ENCODE measurements at places on chromosomes 7 and 10.

DNA sequence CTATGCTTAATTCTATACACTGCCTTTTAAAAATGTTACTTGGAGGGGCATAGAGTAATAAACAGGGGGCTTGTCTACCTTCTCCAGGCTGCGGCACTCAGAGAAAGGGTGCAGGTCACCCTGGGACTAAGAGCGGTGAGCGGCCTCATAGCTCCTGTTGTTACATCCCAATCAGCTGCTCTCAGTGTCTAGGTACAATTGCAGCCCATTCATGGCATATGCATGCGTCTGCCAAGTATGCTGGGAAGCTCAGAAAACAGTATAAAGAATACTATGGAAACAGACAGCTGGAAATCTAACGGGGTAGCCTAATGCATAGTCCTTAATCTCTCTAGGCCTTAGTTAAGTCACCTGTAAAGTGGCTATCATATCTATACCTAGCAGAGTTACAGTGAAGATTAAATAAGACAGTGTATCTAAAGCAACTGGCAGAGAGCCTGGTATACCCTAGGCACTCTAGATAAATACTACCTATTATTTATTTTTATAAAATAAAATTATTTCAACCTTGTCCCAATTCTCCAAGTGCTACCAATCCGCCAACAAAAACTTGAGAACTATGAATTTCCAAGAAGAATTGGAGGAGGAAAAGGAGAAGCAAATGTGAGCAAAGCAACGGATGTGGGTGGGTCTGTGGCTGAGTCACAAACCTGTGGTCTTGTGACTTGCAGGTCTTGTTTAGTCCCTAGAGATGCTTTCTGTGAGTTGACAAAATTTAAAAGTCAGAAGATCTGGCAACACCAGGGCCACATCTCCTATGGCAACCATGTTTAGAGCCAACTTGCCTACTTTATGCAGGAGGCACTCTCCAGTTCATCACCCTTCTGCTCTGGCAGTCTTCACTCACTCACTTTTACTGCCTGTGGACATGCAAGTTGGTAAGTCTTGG, 183.0 kb downstream of the RAPGEF5 start:
- no peak for DNase-seq

DNA sequence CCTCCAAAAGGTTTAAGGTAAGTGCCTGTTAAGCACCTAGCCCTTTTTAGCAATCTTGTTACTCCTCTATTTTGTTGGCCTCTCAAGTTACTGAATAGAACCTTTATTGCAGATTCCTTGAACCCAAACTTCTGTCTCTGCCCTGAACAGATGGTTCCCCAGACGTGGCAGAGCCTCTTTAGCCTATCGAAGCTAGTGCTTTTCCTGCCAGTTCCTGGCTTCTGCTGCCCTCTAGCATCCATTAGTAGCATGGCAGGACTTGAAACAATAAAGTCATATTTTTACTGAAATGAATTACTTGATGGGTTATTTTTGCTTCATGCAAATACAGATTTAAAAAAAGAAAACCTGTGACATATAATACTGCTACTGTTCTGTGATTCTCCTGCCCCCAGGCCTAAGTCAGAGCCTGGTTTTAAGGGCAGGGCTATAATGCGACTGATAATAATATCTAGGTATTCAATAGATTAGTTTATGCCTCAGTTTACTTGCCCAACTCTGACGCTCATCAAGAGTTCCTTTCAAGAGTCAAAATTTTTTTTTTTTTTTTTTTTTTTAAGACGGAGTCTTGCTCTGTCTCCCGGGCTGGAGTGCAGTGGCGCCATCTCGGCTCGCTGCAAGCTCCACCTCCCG, 84.3 kb upstream of the PHF14 start:
- DNase-seq: peak; percentile 44

DNA sequence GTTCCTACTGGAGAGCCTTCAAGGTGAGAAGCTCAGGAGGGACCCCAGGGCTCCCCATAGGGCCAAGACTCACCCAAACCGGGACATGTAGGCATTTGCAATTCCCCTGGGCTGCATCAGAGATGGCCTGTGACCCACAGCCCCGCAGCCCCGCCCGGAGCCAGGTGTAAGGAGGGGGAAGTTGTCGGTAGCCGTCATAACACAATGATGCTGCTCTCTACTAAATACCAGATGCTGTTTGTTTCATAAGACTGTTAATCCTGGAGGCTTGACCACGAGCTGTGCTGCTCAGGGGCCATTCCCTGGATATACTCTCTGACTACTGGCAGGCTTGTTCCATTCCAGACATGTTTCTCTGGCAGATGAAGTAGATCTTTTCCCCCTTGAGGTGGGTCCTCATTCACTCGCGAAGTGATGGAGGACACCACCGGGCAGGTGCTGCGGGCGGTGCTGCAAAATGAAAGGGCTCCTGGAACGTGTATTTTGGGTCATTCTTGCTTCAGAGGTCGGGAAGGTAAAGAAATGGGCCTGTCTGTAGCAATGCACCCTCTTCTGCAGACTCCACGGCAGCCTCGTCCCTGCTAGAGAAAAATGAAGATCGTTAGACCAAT, 61.1 kb downstream of the MKI67 start:
- DNase-seq: no peak

- DNase-seq: no peak
Observed at GRCh38 chr10:99768556-99768955, 13.9 kb upstream of the ABCC2 start.

DNA sequence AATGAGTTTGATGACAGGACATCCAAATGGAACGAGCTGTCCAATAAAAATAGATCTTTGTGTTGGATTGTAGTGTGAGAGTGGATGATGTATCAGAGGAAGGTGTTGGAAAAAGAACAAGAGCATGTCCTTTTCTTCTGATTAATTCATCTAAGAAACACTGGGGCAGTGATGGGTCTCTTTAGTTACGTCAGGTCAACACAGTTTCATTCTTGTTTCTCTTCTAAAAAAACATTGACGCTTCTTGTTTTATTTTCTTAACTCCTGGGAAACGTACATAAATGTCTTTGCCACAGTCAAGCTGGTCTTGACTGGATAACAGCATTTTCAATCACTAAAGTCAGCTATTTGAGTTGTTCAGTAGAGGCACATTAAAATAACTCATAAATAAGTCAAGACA, 67.0 kb downstream of the PPP1R9A start:
- no peak for DNase-seq

DNA sequence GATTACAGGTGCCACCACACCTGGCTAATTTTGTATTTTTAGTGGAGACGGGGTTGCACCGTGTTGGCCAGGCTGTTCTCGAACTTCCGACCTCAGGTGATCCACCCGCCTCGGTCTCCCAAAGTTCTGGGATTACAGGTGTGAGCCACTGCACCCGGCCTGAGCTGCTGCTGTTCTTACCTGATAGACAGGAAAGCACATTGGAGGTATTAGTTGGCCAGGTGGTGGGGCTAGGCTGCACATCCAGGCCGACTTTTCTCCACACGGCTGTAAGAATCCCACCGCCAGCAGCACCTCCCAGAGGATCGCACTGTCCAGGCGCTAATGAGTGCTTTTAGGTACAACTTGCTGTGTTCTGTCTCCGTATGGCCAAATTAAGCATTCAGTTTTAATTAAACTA, 112.6 kb downstream of the WDR37 start:
- no peak for DNase-seq

DNA sequence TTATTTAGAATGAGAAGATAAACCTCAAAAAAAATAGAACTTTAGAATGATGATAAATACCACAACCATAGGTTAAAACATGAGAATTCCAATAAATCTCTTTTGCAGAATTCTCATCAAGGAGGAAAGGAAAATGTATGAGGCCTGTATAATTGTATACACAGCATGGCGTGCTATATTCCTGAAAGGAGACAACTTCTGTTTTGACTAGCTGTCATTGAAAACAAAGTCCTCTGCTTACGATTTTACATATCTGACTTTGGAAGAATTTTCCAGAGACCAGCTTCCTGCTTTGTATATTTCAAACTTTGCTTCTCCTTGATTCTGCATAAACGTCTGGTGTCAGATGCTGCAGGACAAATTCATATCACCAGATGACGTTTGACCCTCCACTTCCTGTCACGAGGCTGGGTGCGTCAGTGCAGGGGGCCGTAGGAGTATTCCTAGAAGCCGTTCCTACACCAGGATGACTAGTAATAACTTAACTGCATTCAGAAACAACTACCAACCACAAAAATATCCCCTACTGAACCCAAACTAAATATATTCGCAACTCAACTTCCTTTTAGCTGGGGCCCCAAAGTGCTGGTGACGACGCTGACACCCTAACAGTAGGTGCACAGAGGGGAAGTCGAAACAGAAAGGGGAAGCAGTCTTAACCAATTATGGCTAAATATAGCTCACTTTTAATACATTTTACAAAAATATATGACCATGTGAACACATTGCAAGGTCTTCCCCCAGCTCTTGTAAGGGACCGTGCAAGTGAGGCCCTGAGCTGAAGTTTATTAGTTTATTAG, 178.6 kb upstream of the INHBA start:
- DNase-seq: peak; percentile 15

GRCh38 chr7:43750016-43750887, 8.2 kb upstream of the BLVRA start:
- no peak for DNase-seq

GRCh38 chr10:5033061-5033778, 29.6 kb upstream of the AKR1C2 start:
- DNase-seq: no peak

DNA sequence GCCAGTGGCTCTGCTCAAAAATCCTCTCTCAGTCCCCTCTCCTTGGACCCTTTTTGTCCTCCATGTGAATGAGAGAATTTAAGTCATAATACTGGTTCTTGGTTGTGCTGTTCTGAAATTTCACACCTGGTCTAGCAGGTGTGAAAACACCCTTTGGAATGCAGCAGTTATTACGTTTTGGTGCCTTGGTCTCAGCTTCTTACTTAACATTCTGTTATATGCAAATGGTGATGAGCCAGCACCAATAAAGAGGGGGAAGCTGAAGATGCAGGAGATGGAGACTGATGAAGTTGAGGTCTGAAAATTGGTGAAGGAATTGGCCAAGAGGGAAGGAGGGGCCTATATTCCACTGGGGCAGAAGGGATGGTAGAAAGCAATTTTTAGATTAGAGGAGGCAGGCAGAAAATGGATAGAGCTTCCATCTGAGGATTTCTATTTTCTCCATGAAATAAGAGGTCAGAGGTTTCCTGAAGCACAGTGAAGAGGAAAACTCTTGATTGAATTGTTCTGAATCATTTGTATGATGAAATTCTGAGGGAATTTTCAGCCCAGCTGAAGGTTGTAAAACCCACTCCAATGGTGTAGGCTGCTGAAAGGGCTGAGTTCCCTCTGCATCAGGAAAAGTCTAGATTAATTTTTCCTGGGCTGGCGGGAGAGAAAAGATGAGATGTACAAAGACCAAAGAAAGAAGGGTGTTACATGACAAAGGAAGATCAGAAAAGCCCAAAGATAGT, 94.0 kb upstream of the FAM180A start:
- DNase-seq: no peak

DNA sequence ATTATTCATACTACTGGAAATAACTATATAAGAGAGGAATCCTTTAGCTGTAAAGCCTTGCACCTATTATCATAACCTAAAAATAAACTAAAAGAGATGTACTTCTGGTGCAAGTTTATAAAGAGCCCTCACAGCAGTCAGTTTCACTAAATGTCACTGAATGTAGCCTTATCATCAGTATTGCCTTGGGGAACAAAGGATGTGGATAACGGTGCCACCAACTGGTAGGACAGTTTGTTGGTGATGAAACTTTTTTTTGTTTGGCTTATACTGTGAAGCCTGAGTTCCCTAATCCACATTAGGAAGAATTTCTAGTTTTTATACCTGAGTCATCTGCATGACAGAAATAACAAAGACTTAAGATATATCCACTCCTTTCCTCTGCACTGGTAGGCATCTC, 117.9 kb upstream of the COL1A2 start:
- DNase-seq: no peak

DNA sequence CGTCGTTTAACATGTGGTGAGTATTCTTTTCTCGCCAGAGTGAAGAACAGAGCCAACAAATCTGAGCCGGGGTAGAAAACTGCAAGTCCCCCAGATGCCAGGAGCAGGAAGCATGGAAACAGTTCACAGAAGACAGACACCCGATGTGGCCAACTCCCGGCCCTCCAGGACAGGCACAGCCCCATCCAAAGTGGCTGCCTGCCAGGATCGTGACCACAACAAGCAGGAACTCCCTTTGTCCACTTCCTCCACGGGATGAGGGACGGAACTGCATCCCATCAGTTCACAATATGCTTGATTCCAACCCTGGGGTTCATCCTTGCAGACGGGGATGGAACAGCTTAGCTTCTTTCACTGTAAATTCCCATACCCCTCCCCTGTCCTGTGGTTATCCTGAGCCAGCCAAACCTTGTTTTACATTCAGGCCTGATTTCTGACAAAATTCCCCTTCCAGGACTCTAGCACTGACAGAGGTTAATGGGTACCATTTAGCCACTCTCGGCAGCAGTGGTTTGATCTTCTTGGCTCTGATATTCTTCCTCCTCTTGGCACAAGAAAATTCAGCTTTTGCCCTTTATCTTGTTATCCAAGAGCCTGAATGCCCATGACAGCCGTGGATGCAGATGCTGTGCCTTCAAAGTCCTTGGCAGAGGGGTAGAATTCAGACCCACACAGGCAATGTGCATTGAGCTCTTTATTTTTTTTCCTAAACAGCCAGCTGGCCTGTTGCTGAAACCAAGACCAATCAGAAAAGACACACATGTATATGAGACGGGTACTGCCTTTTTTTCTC, 105.5 kb upstream of the FAM204A start:
- DNase-seq: no peak

DNA sequence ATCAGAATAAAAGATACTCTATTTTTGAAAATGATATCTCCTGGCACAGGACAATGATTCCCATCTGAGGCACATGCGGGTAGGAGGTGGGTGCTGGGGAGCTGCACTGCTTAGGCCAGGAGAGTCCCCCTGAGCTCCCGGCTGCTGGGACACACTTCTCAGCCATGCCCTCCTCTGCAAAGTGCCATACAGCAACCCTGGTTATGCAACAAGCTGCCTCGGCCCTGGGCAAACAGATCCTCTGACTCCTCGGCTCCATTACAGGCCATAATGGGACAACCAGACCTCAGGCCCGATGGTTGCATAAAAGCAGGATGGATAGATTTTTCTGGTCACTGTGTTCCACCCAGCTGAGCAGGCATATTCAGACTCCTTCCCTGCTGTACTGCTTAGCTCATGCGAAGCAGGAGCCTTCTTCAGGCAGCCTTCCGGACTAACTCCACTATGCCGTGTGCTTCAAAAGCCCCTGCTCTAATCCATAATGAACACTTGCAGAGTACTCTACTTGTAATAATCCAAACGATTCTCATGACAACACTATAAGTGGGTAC, 6.5 kb upstream of the LEP start:
- DNase-seq: no peak

DNA sequence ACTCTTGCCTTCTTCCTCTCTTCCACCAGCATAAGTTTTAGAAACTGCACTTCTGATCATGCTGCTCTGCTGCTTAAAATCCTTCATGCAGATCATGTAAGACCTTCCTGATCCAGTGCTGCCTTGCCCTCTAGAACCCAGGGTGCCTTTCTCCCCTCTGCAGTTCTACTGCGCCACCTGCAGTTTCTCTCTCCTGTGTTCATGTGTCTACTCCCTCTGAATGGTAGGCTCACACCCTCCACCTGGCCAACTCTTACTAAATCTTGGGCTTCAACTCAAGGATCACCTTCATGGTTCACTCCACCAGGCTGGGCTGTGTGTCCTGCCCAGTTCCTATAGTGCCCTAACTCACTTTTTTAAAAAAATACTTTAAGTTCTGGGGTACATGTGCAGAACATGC, 174.6 kb upstream of the ITGB1 start:
- DNase-seq: peak; percentile 73

- no peak for DNase-seq
Observed at GRCh38 chr7:107047902-107048782, 3.6 kb downstream of the PRKAR2B start.

All from CD4-positive, alpha-beta T cell treated with Interleukin-17A for 4 hours (primary cell).